GM23338 (cell line): ENCODE measurements at places on chromosomes 16 and 17.

- DNase-seq: no peak
- no peaks in the 10 kb centered on the region for H3K4me1 ChIP-seq
- no peak overlapping the region for H3K4me3 ChIP-seq
- H3K36me3 ChIP-seq: no peaks in the 10 kb centered on the region
Observed at GRCh38 chr17:60923000-60923399, 245.3 kb downstream of the BCAS3 start.

DNA sequence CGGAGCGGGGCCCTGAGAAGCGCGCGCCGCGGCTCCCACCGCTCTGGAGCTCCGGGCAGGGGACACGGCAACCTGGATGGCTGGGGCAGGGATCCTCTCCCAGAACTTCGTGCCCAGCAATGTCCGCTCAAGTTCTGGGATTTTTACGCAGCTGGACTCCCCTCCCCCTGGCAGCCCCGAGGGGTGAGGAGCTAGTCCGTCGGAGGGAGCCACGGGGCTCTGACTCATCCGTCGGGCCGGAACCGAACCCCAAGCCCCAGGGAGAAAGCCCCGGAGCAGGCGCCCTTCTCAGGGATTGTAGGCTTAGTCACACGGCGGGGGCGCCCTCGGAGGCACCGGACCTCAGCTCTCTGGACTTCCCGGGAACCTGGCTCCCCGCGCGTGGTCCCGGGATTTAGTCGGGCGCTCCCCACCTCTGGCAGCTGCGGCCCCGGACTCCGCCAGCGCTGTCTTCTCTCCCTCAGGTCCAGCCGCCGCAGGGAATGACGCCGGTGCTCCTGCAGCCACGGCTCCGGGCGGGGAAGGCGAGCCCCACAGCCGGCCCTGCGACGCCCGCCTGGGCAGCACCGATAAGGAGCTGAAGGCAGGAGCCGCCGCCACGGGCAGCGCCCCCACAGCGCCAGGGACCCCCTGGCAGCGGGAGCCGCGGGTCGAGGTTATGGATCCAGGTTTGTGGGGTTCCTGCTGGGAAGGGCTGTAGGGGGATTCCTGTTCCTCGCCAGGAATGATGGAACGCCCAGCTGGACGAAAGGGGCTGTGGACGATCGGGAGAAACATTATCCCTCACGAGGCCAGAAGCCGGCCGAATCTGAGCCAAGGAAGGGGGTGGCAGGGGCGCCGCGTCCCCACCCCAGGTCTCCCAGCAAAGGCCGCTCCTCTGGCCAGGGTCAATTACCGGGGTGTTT is 830 bp downstream of the SPHK1 start:
- peaks cover 60% of the 10 kb centered on the region for H3K27me3 ChIP-seq
- peaks cover 27% of the 10 kb centered on the region for H3K4me1 ChIP-seq
- no peak overlapping the region for H3K27ac ChIP-seq
- peak; percentile 53 for DNase-seq
- peak overlapping the region; percentile 84 for H3K4me3 ChIP-seq

DNA sequence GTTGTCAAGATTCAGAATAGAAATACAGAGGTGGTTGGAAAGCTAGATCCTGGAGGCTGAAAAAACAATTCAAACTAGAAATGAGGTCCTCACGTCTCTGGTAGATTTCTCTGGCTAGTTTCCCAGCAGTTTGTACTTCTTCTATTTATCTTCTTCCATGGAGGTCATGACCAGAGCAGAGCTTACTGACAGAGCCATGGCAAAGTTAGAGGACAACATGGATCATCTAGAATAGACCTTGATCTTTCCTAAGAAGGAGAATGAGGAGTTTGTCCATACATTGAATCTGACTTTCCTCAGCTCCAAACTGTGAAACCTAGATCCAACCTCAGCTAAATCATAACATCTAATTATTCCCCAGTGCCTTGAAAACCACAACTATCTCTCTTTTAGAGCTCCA is 900.8 kb upstream of the GOT2 start:
- 0 out of 2 replicates have a peak, but pooled peaks cover 7% of the 10 kb centered on the region for H3K36me3 ChIP-seq
- peaks cover 8% of the 10 kb centered on the region; the same call in 1 of the 2 replicates for H3K4me1 ChIP-seq
- DNase-seq: no peak
- H3K4me3 ChIP-seq: no peak overlapping the region
- H3K27ac ChIP-seq: no peak overlapping the region

GRCh38 chr17:61926826-61927207 is 965 bp downstream of the INTS2 start:
- peak overlapping the region; percentile 81; the same call in 1 of the 2 replicates for H3K27ac ChIP-seq
- peaks cover 13% of the 10 kb centered on the region; the same call in 1 of the 2 replicates for H3K36me3 ChIP-seq
- H3K27me3 ChIP-seq: no peaks in the 10 kb centered on the region
- peak overlapping the region; percentile 76 for H3K4me3 ChIP-seq
- DNase-seq: no peak

DNA sequence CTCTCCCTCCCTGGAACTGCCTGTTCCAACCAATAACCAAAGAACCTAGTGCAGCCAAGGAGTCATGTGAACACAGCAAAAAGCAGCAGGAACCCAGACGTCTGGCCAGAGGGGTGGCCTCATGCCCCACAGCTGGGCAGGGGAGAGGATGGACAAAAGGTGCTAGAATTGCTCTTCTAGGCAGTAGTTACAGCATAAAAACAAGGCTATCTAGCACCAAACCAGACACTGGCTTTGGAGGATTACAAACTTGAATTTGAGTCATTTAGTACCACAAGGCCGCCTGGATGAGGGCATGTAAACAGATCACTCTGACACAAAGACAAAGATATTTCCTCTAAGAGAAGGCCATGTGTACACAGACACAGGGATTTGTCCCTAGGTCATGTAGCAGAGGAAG is 423.3 kb upstream of the MAF start:
- no peaks in the 10 kb centered on the region for H3K36me3 ChIP-seq
- H3K4me1 ChIP-seq: no peaks in the 10 kb centered on the region
- H3K4me3 ChIP-seq: no peak overlapping the region
- no peaks in the 10 kb centered on the region for H3K27me3 ChIP-seq
- H3K27ac ChIP-seq: no peak overlapping the region
- no peak for DNase-seq

- H3K4me3 ChIP-seq: no peak overlapping the region
- no peaks in the 10 kb centered on the region for H3K27me3 ChIP-seq
- H3K36me3 ChIP-seq: no peaks in the 10 kb centered on the region; the same call in 1 of the 2 replicates
- no peaks in the 10 kb centered on the region for H3K4me1 ChIP-seq
Observed at GRCh38 chr17:41296846-41297245, 5.8 kb downstream of the KRTAP29-1 start.

DNA sequence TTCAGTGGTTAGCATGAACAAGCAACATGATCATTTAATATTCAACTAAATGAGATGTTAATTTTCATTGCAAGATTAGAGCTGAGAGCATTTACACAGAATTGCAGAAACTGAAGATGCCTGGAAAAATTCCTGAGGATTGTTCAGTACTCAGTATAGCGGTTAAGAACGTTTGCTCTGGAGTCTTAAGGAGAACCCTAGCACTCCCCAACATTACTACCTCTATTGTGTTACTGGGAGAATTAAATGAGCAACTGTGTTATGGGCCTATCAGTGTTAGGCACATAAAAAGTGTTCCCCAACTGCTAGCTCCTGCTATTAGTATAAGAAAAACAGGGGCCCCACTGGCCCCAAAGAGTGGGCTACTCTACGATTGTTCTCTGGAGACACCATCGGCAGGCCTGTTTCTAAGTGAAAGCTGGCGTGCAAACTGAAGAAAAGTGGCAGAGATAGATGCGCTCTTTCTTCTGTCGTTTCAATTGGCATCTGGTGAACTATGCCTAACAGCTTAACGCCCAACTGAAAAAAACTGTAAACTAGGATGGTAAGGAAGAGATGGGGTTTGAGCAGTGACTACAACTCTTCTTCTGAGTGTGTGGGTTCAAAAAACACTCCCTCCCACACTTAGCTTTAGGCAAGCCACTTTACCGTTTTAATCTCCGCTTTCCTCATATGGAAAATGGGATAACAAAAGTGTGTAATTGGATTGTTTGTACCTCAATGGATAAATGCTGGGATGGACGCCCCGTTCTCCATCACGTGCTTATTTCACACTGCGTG is 1.3 kb downstream of the CDR2 start:
- peaks cover 13% of the 10 kb centered on the region for H3K27me3 ChIP-seq
- no peak for DNase-seq
- peak overlapping the region; percentile 93 for H3K4me3 ChIP-seq
- no peaks in the 10 kb centered on the region for H3K36me3 ChIP-seq
- peaks cover 36% of the 10 kb centered on the region for H3K4me1 ChIP-seq

- H3K36me3 ChIP-seq: no peaks in the 10 kb centered on the region
- no peaks in the 10 kb centered on the region for H3K27me3 ChIP-seq
- H3K4me1 ChIP-seq: no peaks in the 10 kb centered on the region
Observed at GRCh38 chr17:7972131-7972785, 30.2 kb upstream of the GUCY2D start.

DNA sequence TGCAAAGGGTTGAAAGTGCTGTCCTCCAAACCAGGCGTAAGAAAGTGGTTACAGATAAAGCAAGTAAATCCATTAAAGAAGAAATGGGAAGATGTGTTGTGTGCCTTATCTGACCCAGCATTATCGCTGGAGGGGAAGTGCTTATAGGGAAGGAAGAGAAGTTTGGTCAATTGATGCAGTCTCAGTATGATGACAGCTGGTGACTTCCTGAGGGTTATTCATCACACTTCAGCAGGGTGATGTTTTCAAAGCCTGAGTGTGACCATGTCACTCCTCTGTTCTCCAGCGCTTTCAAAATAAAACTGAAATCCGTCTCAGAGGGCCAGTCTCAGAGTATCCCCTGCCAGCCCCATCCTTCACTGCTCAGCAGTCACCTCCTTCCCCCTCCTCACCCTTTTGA is 505.4 kb upstream of the RBFOX1 start:
- H3K27ac ChIP-seq: no peak overlapping the region
- H3K27me3 ChIP-seq: no peaks in the 10 kb centered on the region
- no peaks in the 10 kb centered on the region for H3K4me1 ChIP-seq
- peaks cover 10% of the 10 kb centered on the region; the same call in 1 of the 2 replicates for H3K36me3 ChIP-seq
- H3K4me3 ChIP-seq: no peak overlapping the region

GRCh38 chr17:74860872-74861661 is 1.4 kb upstream of the GRIN2C start:
- no peak overlapping the region for H3K27ac ChIP-seq
- H3K27me3 ChIP-seq: peaks cover 63% of the 10 kb centered on the region
- peaks cover 4% of the 10 kb centered on the region; the same call in 1 of the 2 replicates for H3K4me1 ChIP-seq
- H3K4me3 ChIP-seq: peak overlapping the region; percentile 60

- no peaks in the 10 kb centered on the region for H3K36me3 ChIP-seq
- no peak overlapping the region for H3K27ac ChIP-seq
- H3K27me3 ChIP-seq: no peaks in the 10 kb centered on the region
- no peak overlapping the region for H3K4me3 ChIP-seq
- DNase-seq: no peak
Observed at GRCh38 chr17:79600071-79600470, 10.8 kb downstream of the RBFOX3 start.

- H3K27ac ChIP-seq: no peak overlapping the region
- H3K4me1 ChIP-seq: peaks cover 5% of the 10 kb centered on the region
- DNase-seq: no peak
- peaks cover 70% of the 10 kb centered on the region for H3K27me3 ChIP-seq
Observed at GRCh38 chr17:7927596-7927995, 2.1 kb downstream of the KCNAB3 start.

DNA sequence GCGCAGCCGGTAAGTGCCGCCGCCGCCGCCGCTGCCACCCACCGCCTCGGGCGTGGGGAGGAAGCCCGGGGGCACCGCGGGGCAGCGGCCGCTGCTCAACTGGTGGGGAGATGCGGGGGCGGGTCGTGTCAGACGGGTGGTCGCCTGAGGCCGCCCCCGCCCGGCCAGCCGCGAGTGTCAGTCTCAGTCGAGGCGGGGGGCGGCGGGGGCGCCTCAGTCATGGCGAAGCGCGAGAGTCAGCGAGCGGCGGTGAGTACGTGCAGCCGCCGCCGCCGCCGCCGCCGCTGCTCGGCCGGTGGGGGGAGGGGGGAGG is 76.2 kb downstream of the CHD9 start:
- H3K4me1 ChIP-seq: peaks cover 21% of the 10 kb centered on the region
- H3K27ac ChIP-seq: no peak overlapping the region
- H3K27me3 ChIP-seq: no peaks in the 10 kb centered on the region
- H3K4me3 ChIP-seq: peak overlapping the region; percentile 76
- no peaks in the 10 kb centered on the region for H3K36me3 ChIP-seq
- DNase-seq: no peak

GRCh38 chr17:29063992-29064391 is 21.1 kb downstream of the PIPOX start:
- DNase-seq: no peak
- H3K27me3 ChIP-seq: no peaks in the 10 kb centered on the region
- peaks cover 34% of the 10 kb centered on the region for H3K4me1 ChIP-seq
- H3K4me3 ChIP-seq: no peak overlapping the region
- no peak overlapping the region for H3K27ac ChIP-seq

- no peak for DNase-seq
- H3K4me3 ChIP-seq: no peak overlapping the region
- no peaks in the 10 kb centered on the region for H3K27me3 ChIP-seq
Observed at GRCh38 chr16:10827691-10828341, 9.2 kb upstream of the TVP23A start.

- no peak overlapping the region for H3K27ac ChIP-seq
- H3K4me1 ChIP-seq: peaks cover 12% of the 10 kb centered on the region; the same call in 1 of the 2 replicates
- peaks cover 98% of the 10 kb centered on the region for H3K27me3 ChIP-seq
- no peaks in the 10 kb centered on the region for H3K36me3 ChIP-seq
Observed at GRCh38 chr16:56645311-56645710, 6.4 kb upstream of the MT1B start.

GRCh38 chr16:84749815-84750214 is 50.0 kb downstream of the USP10 start:
- no peak for DNase-seq
- H3K36me3 ChIP-seq: no peaks in the 10 kb centered on the region
- H3K4me3 ChIP-seq: no peak overlapping the region
- H3K4me1 ChIP-seq: peaks cover 9% of the 10 kb centered on the region; the same call in 1 of the 2 replicates
- H3K27ac ChIP-seq: no peak overlapping the region

GRCh38 chr16:67727521-67728485 is 8.7 kb upstream of the GFOD2 start:
- no peak overlapping the region for H3K4me3 ChIP-seq
- no peaks in the 10 kb centered on the region for H3K4me1 ChIP-seq
- no peaks in the 10 kb centered on the region for H3K36me3 ChIP-seq
- no peak for DNase-seq
- no peaks in the 10 kb centered on the region for H3K27me3 ChIP-seq
- no peak overlapping the region for H3K27ac ChIP-seq

DNA sequence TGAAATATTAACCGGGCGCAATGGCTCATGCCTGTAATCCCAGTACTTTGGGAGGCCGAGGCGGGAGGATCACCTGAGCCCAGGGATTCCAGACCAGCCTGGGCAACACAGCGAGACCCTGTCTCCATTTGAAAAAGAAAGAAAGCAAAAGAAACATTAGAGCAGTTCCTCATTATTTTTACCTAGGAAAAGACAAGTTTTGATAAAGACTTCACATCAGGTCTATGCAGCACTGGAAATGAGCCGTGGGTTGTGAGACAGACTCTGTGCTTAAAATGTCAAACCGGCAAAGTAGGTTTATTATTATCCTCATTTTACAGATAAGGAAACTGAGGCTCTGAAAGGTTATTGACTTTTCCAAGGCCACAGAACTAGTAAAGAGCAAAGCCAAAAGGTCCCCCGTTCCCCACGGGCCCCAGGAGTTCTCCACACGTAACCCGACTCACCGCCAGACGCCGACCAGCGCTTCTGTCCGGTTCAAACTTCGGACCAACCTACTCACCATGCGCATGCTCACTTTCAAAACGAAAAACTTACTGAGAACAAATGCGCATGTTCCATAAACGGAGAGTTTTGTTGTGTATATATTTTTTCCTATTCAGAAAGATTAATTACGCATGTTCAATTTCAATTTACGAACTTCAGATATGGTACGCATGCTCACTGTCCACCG is 356 bp downstream of the TUBD1 start:
- peaks cover 6% of the 10 kb centered on the region; the same call in 1 of the 2 replicates for H3K4me1 ChIP-seq
- H3K27me3 ChIP-seq: no peaks in the 10 kb centered on the region
- peaks cover 3% of the 10 kb centered on the region; the same call in 1 of the 2 replicates for H3K36me3 ChIP-seq
- H3K4me3 ChIP-seq: peak overlapping the region; percentile 76
- peak; percentile 9 for DNase-seq
